ENCODE measurements at places on chromosomes 12 and 14.

GRCh38 chr14:56953884-56954283 lies 143.6 kb upstream of the OTX2 start:
- no peak for DNase-seq

DNA sequence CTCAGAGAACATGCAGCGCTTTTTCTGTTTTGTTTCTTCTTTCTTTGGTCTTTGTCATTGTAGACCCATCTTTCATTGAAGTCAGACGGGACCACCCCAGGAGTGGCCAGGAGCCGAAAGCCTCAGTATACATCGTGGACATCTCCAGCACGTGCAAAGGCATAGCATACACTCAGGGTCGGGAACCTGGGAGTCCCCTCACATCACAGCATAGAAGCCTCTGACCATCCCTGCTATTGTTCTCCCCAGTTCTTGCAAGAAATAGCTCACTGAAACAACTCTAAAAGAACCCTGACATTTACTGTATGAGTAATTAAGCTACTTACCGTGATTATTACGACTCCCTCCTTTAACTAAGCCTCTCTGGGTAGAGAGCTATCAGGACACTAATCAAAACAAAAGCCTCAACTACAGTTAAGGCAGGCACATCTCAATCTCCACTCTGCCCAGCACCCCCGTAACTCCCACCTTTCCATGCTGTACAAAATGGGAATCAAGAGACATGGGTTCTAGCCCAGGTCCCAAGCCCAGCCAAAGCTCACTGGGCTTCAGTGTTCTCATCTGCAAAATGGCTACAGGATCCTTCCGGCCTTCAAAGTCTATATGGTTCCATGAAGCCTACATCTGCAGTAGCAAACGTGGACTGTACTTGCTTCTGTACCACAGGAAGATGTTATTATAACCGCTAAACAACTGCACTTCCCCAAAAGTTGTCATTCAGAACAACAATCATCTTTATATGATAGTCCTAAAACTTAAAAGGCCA lies 6.7 kb downstream of the CCDC88C start:
- DNase-seq: no peak

DNA sequence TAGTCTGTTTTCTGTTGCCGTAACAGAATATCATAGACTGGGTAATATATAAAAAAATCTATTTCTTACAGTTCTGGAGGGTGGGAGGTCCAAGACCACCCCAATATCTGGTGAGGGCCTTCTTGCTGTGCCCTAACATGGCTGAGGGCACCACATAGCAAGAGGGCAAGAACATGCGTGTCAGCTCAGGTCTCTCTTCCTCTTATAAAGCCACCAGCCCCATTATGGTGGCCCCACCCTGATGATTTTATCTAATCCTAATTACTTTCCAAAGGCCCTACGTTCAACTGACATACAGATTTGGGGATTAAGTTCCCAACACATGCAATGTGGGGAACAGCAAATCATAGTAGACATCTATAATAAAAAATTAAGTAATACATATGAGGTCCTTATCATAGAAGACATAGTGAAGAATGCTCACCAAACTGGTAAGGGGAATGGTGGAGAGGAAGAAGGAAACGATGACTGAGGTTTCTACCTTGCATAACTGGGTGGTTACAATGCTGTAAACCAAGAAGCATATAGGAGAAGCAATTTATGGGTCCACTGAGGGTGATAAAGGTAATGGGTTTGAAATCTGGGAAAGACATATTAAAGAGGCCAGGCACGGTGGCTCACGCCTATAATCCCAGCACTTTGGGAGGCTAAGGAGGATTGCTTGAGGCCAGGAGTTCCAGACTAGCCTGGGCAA lies 27.0 kb downstream of the BTBD7 start:
- no peak for DNase-seq

DNA sequence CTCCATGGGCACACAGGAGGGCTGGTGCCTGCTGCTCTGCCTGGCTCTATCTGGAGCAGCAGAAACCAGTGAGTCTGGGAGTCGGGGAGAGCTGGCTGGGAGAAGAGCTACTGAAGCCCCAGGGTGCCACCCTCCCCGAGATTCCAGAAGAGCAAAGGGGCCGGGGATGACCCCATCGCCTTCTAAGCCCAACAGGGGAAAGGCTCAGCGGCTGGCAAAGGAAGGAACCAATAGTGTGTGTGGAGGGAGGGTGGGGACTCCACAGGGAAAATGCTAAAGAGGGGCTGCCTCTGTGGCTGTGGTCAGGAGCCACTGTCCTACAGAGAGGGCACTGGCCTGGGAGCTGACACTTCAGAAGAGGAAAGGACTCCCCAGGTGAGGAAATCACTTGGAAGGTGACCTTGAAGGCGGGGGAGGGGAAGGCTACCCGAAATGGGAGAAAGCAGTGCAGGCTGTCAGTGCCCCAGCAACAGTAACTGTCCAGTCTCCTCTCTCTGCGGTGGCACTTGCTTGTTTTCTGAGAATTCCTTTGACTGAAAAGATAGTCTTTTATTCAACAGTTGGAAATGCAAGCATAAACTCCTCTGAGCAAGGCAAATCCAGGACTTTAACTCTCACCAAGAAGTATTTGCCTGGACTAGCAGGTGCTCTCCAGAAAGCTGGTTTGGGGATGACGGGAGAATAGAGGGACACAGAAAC lies 552 bp downstream of the TAPBPL start:
- DNase-seq: no peak

GRCh38 chr12:46260913-46261476 lies 7.8 kb downstream of the SLC38A1 start:
- DNase-seq: no peak

DNA sequence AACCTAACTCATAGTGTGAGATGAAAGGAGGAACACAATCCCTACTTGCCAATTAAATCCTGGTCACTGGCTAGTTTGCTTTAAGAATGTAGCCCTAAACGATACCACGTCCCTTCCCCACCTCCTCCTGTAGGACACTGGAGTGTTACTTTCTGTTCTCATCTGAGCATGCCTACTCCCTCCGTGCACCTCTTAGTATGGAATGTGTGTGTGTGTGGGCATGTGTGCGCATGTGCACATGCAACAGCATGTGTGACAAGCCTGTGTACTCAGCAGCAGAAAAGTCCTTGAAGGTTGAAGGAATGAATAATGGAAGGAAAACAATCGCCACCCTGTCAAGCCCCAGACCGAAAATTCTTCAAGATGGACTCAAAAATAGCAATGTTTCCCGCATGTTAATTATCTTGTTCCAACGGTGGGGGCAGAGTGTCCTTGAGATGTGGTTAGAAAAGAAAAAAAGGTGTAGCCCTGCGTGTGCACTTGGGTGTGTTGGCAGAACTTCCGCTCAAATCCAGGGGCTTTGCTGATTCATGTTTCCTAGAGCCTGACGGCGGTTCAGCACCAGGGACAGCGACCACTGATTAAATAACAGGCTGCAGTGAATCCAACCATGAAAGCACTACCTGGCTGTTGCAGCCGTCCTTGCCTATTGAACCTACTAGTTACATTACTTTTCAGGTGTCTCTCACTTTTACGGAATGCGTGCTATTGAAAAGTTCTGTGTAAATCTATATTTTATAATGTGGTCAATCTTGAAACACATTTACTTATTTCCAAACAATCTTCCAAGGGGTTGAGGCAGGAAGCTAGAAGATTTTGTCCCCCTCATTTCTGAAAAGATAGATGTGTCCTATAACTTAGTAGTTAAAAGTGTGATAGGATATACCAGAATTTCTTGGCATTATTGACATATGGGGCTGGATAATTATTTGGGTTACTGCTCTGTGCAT lies 79.8 kb downstream of the SRRM4 start:
- no peak for DNase-seq

DNA sequence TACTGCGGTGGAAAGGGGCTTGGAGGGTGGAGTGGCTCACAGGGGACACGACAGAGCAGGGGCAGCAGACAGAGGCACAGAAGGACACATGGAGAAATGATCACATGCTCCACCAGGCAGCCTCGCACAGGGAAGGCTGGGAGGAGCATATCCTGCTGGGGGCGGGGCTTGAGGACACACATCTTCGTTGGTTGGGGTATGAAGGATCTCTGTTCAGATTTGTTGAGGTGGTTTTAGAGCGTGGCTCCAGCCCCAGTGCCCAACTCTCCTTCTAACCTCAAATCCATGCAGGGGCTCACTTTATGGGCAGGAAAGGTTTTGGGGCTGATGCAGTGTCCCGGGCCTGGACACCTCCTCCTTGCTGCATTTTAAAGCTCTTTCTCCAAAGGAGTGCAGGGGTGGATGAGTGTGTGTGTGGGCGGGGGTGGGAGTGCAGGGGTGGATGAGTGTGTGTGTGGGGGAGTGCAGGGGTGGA lies 733 bp upstream of the P3H3 start:
- no peak for DNase-seq

DNA sequence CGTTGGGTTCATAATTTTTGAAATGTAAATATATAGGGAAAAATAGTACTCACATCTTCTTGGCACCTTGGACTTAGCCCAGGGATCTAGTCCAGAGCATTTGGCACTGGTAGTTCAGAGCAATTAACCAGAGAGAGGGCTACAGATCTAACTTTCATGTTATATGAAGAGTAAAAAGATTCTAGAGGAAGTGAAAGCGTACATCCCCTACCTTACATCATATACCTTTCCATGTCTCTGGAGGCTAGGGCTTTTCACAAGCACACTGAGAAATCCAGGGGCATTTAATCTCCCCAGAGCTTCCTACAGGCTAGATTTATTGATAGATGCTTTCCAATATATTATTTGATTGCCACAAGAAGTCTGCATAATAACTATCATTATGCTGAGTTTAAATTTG lies 687.5 kb upstream of the FBXO33 start:
- no peak for DNase-seq

DNA sequence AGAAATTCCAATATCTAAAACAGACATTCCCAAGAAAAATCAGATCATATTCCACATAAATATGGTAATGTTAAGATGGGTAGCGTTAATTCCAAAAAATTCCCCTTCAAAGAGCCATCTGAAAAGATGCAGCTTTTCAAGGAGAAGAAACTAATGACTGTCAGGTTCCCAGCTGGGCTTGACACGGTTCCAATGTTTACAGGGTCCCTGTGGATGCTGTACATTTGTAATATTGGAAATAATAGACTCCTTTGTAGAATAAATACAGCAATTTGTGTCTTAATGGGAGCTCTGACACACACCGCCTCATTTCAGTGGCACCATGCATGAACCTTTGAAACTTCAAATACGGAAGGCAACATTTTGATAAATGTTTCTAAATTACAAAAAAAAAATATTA lies 140.6 kb downstream of the ITPR2 start:
- DNase-seq: no peak

DNA sequence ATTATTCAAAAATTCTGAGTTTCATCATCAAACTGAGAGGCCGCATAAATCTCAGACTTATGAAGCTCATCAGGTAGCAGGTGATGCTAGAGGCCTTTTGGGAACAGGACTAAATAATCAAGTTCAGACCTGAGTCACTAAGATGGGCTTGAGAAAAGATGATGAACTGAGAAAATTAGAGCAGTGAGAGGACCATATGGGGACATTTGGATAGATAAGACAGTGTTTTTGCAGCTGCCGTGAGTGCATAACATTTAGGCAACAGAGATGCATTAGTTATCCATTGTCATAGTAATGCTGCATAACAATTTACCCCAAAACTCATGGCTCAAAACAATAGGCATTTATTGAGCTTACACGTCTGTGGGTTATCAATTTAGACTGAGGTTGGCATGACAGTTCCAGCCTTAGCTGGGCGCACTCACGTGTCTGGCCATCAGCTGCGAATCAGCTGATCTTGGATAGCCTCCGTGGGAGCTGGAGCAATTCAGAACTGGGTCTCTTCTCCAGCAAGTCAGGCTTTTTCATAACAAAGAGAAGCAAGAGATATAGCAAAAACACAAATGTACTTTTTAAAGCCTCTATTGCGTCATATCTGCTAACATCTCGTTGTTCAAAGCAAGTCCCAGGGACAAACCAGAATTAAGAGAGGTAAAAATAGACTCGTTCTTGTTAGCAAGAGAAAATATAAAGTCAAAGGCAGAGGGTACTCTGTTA lies 72.8 kb downstream of the CAPZA3 start:
- no peak for DNase-seq

DNA sequence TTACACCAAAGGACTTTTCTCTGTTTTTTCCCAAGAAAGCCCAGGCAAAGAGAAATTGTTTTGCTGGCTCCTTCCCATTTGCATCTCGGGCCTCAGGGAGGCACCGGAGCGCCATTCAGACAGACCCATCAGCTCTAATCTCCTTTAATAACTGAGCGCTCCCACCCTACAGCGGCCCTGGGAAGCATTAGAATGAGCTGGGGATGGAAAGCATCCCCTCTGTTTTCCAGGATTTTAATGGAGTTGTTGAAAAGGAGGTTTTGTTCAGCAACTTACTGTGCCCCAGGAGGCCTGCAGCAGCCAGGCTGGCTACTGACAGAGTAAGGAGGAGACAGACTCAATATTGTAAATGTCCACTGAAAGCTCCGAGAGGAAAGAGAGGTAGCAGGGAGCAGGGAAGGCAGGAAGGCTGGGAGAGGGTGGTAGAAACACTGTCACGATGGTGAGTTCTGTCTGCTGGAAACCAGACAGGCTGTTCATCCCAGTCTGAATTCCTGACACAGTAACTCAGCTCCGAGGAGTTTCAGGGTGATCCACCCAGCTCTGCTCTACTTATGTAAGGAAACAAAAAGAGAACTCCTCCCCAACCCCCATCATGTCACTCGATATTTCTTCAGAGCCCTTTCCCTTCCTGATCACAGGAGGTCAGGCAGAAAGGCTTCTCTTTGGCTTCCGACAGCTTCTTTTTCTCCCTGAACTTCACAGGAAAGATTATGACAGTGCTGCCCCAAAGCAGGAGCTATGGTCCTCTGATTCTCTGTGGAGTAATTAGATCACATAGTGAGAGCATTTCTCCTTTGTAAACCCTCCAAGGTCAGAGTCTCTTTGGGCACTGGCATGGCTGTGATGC lies 62.5 kb upstream of the TMEM132D start:
- DNase-seq: no peak

DNA sequence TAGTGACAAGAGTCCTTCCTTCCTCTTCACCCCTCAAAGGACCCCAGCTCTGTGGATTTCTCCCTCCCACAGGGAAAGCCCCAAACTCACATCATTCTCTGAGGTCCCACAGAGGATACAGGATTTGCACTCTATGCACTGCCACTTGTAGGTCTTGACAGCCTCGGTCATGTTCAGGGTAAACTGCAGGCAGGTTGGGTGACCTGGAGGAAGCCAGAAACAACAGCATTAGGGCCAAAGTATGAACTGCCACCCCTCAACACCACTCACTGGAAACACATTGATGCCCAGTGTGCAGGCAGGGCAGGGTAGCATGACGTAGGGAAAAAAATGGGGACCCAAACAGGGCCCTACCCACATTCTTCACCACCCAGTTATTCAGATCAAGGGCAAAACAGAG lies 264.4 kb downstream of the DPF3 start:
- DNase-seq: no peak

GRCh38 chr14:68510201-68511128 lies 282.4 kb downstream of the ZFP36L1 start:
- no peak for DNase-seq

GRCh38 chr14:102573591-102574046 lies 18.8 kb upstream of the RCOR1 start:
- no peak for DNase-seq
